Cerebellar cortex (tissue), 1 donor: ENCODE measurements at places on chromosomes 1 and 21.

- peak; percentile 25 for DNase-seq
Observed at GRCh38 chr1:233025157-233025556, 74.7 kb downstream of the NTPCR start.

GRCh38 chr1:116465845-116466685, 93.0 kb downstream of the ATP1A1 start:
- DNase-seq = no peak

- no peak for DNase-seq
Observed at GRCh38 chr1:246934765-246935164, 3.0 kb upstream of the AHCTF1 start.

- no peak for DNase-seq
Observed at GRCh38 chr1:184903111-184903692, 71.1 kb downstream of the NIBAN1 start.

DNA sequence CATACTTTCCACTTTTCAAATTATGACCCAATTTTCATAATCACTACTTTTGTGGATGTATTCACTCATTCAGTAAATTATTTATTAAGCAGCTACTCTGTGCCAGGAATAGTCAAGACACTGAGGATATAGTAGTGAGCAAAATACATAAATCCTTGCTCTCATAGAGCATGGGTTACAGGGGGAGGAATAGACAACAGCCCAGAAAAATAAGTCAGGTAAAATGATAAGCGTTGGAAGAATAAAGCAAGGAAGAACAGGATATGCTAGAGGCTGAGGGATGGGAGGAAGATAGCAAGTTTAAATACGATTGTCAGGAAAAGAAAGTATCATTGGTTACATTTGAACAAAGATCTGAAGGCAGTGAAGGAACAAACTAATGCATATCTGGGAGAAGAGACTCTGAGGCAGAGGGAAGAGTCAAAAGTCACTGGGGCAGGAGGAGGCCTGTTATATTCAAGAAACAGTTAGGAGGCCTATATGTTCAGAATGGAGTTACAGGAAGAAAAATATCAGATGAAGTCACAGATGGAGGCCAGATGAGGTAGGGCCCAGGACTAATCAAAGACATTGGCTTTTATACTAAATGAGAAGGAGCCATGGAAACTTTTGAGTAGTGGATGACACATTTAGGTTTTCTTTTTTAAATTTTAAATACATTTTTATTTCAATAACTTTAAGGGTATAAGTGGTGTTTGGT, 42.9 kb downstream of the SEC22B start:
- DNase-seq = no peak

DNA sequence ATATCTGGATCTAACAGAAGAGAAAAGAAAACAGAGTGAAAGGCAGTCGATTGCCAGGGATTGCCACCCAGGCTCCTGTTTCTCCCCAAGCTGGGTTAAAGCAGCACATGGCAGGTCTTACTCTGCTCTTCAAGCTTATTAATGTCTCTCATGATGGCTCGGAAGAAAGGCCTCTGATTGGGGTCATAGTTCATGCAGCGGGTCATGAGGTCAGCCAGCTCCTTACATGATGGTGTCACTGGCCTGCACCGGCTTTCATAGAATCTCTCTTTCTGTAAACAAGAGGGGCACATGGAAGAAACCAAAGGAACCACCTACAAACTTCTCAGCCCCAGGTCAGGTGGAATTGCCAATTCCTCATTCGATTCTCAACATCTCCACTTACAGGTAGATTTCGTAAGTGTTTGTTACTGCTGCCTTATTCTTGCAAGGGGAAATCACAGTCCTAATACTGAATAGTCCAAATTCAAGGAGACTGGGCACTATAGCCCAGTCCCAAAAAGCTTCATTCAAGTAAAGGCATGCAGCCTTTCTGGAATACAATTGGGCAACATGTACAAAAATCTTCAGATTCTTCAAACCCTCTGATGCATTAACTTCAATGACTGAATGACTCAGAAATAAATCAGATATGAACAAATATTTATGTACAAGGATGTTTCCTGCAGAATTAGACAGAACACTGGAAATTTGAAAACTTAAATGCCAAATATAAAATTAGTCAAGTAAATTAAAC, 96.6 kb downstream of the RAVER2 start:
- no peak for DNase-seq

DNA sequence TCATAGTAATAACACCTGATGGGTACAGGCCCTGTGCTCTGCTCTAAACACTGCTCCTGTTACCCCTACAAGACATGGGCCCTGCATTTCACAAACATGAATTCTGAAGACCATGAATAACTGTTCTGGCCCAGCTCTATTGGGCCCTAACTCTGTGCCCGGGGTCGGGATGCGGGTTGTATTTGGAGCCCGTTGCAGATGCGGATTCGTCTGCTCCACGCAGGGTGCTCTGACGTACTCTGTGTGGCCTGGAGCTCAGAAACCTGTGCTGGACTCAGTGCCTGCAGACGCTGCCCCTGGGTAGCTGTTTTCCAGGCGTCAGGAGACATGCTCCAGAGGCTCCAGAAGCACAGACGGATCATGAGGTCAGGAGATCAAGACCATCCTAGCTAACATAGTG, 10.1 kb upstream of the TCP10L start:
- DNase-seq = no peak

- peak; percentile 49 for DNase-seq
Observed at GRCh38 chr1:150813028-150813707, 5.1 kb upstream of the CTSK start.

DNA sequence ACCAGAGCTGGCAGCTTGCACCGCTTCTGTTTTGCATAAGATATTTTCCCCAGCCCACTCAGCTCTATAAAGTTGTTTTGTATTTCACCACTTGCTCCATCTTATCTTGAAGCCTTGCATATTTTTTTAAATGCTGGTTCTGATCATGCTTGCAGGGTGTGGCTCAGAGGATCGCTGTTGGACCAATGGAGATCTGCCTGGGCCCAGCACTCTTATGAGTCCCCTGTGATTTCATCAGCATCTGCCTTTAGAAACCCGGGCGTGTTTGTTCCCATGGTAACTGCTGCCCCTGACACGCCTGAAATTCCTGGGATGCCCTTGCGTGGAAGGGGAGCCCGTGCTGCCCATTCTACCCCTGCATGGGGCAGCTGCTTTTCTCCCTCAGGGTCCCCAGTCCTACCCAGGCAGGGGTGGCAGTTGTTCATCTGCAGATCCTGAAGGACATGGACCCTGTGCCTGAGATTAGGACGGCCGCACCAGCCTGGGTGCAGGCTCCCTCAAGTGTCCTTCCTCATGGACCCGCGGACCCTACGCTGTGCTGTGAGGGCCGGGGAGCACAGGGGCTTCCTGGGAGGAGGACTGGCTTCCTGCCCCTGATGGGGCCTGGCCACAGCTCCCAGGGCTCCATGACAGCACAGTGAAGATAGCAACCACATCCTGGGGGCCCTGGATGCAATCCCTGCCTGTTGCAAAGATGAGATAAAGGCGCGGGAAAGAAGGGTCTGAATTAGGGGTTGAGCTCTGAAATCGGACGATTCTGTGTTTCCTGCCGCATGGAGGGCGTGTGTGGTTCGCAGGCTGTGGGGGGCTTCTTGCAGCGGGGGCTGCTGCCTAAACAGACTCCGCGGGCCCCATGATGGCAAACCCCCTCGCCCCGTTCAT, 226.5 kb downstream of the SDCCAG8 start:
- DNase-seq = peak; percentile 65

DNA sequence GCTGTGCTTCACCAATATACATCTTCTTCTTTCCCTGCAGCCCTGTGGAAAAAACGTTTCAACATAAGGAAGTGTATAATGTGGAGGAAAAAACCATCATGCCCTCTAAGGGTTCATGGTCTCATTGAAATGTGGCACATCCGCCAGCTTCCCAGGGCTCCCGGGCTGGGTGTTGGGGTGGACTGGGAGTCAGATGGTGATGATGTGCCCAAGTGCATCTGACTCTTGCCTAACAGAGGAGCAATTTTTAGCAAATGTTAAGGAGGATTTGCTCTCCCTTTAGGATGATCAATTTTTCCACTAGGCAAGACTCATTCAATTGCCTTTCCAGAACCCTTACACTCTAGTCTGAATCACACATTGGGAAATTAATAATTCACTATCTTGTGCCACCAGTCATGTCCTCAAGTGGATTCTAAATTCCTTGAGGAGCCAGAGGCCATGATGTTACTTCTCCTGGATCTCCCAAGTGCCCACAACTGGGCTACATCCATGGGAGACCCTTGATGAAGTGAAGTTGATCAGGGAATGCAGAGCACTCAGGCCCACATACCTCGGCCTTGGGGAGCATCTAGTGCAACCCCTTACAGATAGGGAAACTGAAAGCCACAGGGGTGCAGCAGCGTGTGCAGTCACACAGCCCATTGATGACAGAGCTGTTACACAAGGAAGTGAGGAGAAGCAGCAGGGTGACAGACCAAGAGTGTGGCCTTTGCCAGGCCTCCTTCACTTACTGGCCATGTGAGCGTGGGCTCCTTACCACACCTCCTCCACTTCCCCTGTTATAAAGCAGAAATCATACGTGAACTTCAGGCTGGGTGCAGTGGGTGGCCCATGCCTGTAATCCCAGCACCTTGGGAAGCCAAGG, 100.0 kb upstream of the SLC44A3 start:
- no peak for DNase-seq

DNA sequence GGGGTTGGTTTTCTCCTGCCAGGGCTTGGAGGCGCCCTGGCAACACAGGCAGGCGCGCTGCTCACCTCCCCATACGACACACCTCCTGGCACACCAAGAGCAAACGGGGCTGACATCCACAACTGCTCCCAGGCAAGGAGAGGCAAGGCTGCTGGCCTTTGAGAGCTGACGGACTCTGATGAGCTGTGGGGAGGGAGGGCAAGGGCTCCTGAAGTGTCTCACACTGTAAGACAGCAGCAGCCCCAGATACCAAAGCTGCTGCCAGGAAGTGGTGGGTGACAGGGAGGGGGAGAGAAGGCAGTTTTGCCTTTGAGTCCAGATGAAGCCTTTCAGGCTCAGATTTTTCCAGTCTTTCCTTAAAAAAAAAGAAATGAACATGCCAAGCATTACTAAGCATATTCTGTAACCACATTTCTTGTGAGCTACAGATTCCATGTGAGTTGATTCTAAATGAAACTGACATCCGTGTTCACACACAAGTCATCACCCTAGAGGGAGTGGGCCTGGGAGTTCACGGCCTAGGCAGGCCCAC, 24.3 kb downstream of the PGBD5 start:
- DNase-seq = no peak

- no peak for DNase-seq
Observed at GRCh38 chr1:197622371-197622770, 152.9 kb downstream of the DENND1B start.

GRCh38 chr1:157099633-157100009, at the start of gene ETV3L:
ETV3L (minus strand) TSS chr1:157099808; CDS start chr1:157099523, 285 bp downstream.
- DNase-seq = no peak

DNA sequence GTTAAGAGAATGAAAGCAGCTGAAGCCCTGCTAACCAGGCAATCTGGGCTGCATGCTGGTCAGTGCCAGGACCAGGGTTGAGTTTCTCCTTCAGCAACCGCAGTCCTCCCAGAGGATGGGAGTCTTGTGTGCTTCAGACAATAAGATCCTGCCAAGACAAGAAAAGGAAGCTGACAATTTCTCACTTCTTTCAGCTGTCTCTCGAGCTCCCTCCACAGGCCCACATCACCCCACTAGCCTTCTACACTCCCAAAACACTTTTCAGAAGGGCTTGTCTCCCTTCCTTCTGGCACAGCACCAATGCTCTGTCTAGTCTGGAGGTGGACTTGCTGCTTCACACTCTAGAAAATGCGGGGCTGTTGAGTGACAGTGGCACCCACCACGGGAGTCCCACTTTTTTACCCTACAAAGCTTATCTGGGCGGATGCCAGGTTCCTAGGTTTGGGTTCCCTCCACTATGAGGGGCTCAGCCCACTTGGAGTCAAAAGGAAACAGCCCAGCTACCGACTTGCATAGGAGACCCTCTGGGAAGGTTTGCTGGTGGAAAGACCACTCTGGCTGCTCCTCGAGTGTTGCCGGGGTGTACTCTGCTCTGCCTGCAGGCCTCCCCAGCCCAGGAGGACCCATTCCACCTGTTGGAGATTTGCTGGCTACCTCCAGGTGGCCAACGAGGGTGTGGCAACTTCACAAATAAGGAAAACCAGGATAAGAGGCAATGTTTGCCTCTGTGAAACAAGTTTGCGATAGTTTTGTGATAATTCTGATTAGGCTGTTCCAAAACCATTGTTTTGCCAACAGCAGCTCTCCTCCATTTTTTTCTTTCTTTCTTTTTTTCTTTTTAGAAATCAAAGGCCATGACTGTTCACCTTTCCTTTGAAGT, 68.9 kb downstream of the TENT5C start:
- peak; percentile 7 for DNase-seq

DNA sequence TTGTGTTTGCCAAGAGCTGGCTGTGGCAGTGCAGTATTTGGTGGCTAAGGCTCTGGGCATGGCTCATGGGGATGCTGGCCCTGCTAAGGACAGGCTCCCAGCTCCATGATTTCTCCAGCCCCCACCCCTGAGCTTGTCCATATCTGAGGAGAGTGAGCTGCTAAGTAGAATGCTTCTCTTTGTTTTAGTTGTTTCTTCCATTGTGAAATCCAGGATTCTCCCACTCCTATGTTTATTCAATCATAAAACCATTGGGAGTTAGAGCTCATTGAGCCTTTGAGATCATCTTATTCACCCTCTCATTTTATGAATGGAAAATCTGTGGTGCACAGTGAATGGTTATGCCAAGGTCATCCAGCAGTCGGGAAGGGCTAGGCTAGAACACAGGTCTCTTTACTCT, 188.8 kb downstream of the TNR start:
- no peak for DNase-seq

DNA sequence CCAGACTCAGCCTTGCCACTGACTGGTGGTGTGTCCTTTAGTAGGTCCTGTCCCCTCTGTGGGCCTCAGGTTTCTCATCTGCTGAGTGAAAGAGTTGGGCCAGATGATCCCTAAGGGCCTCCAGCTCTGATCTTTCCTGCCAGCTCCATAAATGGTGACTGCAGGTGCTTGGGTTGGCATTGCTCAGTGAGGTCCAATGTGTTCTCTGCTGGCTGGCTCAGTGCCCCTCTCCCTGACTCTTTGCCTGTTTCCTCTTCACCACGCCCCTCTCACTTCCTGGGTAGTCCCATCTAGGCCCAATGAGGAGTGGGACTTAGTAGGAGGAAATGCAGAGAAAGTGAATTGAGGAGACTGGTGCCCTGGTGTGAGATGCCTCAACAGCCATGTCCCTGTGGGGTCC, 36.6 kb downstream of the UBE2T start:
- no peak for DNase-seq
